ENCODE measurements at places on chromosomes 13 and 19.
A peak's percentile ranks its signal among the peaks of the same experiment; 100 is the strongest.

DNA sequence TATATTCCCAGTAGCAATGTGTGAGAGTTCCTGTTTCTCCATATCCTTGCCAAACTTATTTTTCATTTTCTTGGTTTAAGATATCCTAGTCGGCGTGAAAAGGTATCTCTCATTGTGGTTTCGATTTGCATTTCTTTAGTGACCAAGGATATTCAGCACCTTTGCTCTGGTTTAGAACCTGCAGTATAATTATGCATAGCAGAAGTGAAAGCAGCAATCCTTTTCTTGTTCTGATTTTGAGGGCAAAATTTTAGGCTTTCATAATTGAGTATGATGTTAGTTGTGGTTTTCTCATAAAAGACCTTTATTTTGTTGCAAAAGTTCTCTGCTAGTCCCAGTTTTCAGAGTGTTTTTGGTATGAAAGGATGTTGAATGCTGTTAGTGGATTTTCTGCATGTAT lies 491.0 kb downstream of the FGF9 start:
- peak; percentile 28 for DNase-seq

GRCh38 chr19:48943081-48943480 lies 9.6 kb downstream of the DHDH start:
- DNase-seq = no peak

- DNase-seq = no peak
These were observed 271.1 kb downstream of the UQCRFS1 start for GRCh38 chr19:28941833-28942232.

- DNase-seq = peak; percentile 74
These were observed 9.7 kb upstream of the SPACA4 start for GRCh38 chr19:48596679-48597465.

Measured in GM13976 (cell line).